ENCODE measurements at places on chromosomes 2 and 18.

GRCh38 chr2:37854676-37855282 is 70.3 kb upstream of the RMDN2 start:
- no peak for DNase-seq

GRCh38 chr2:20423847-20424246 is 23.0 kb upstream of the RHOB start:
- DNase-seq, result no peak

DNA sequence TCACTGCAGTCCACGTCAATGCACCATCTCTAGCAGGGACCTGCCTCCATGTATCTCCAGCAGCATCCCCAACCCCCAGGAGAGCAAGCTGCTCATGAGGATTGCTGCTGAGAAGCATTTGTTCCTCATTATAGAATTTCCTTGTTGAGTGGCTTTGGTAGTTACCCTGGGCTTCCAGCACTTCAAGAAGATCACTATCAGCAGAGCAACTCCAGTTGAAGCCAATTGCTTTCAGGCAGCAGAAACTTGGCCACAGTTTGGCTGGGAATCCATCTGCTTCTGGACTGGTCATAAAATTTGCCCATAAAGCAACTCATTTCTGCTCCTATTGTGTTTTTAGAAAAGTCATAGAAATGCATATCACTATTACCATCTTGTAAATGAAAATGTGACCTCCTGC is 17.4 kb downstream of the TRPM8 start:
- DNase-seq, result no peak

DNA sequence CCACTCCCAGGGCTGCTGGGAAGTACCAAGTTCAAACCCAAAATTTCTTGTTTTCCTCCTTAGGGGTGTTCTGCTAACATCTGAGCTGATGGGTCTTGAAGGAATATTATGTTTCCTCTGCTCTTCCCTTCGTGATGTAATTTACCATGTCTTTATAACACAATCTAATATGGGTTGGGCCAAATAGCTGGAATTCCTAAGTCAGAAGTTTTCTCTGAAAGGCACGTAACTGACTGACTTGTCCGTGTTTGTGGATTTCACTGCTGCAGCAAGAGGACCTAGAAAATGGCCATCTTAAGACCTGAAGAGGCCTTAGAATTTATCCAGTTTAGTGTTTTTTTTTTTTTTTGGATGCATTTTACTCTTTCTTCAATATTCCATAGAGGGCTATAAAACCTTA is 256.7 kb downstream of the DCDC2C start:
- no peak for DNase-seq

- DNase-seq, result no peak
These were observed 20.4 kb downstream of the SERPINB7 start for GRCh38 chr18:63795606-63796005.

All from stimulated activated CD8-positive, alpha-beta memory T cell treated with anti-CD3 and anti-CD28 coated beads, Interleukin-4, amount 100 ng/mL, for 1 hour (primary cell).